ENCODE measurements at places on chromosomes 5 and 9.

GRCh38 chr9:16729651-16730050 is 140.8 kb downstream of the BNC2 start:
- peak; percentile 61 for DNase-seq

GRCh38 chr9:124830593-124830992 is 22.7 kb upstream of the WDR38 start:
- DNase-seq = no peak

- no peak for DNase-seq
Observed at GRCh38 chr5:112289465-112289864, 129.6 kb downstream of the EPB41L4A start.

DNA sequence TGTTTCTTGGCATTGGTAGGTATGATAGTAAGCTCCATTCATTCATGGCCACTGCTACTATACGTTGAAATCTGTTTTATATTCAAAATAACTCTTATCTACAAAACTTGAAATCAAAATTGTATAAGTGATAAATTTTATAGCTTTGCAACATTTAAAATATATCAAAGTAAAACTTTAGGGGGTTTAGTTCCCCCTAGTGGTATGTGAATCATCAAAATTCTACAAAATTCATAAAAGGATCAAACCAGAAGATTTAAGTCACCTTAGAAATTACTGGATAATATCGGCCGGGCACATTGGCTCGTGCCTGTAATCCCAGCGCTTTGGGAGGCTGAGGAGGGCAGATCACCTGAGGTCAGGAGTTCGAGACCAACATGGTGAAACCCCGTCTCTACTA is 243.0 kb upstream of the CDH18 start:
- DNase-seq = peak; percentile 18

GRCh38 chr9:112121633-112122032 is 53.5 kb downstream of the SUSD1 start:
- no peak for DNase-seq

GRCh38 chr9:133340256-133340655 is 4.3 kb upstream of the SURF6 start:
- DNase-seq = no peak

- peak; percentile 91 for DNase-seq
Observed at GRCh38 chr5:172283020-172283861, at the start of gene UBTD2. Gene UBTD2 (minus strand): TSS chr5:172283764. CDS start chr5:172283665, 99 bp downstream.

DNA sequence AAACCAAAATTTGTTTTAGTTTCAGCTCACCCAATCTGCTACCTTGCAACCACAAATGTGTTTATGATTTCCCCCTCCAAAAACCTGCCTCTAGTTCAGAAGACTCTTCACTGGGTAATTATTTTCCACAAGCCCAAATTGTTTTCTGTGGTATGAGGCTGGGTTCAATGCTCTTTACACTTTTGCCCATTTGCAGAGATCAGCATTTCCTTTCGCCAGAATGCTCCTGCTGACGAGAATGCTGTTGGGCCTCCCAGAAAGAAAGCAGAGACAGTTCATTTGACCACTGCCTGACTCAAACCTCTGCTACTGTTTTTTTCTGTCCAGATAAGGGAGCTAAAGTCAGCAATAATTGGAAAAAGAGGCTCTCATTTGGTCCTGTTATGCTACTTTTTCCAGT is 427.3 kb downstream of the PDE4D start:
- peak; percentile 41 for DNase-seq

Measured in lung (tissue), 17 donors.